ENCODE measurements at places on chromosomes 7 and 10.

- no peak for DNase-seq
Observed at GRCh38 chr10:126147866-126148587, 240.2 kb downstream of the ADAM12 start.

- DNase-seq, result no peak
Observed at GRCh38 chr7:124914298-124914697, 15.3 kb downstream of the POT1 start.

GRCh38 chr7:25148772-25149575, 23.9 kb upstream of the CYCS start:
- DNase-seq, result no peak

GRCh38 chr10:125144206-125144605, 16.2 kb downstream of the CTBP2 start:
- DNase-seq, result no peak

GRCh38 chr7:81159402-81159801, 240.6 kb upstream of the SEMA3C start:
- no peak for DNase-seq

DNA sequence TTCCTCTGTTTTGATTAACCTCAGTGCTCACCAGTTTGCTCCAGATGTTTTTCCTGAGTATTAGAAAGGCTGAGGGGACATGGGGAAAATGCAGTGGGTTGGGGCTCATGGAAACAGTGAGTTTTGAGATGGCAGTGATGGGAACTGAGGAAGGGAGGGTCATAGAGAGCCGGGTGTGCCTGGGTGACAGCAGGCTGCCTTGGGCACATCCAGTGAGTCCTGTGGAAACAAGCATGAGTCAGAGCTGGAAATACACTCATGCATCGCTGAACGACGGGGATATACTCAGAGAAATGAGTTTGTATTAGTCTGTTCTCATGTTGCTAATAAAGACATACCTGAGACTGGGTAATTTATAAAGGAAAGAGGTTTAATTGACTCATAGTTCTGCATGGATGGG, 202.2 kb downstream of the TMEM178B start:
- DNase-seq, result no peak

DNA sequence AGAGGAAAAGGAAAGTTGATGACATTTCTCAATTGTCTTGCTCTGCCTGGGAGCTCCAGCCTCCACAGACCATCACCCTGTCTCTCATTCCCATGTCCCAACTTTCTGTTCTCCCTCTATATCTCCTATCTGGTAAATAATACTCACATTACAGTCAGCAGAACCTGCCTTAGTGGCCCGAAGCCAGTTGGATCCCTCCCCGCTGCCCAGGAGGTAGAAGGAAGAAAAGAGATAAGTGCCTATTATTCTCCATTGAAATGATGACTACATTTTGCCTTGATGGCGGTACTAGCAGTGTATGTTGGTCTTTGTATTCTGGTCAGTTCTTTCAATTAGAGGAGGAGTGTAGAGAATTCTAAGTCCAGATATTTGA, 91.9 kb downstream of the CSTF2T start:
- no peak for DNase-seq

DNA sequence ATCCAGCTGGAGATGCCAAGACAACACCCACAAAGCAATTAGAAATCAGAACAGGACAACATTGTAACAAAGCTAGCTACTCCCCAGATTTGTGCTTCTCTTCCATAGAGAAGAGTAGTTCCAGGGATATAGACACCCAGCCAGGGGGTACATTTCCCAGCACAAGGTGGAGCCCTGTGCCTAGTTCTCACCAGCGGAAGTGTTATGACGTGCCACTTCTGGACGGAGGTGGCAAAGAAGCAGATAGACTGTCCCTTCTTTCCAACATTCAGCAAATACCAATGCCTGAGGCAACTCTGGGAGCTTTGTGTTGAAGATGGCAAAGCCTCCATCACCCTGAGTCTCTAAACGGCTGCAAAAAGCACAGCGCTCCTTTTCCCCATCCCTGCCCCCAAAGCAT, 23.4 kb upstream of the GSAP start:
- DNase-seq, result no peak

- no peak for DNase-seq
Observed at GRCh38 chr10:42645103-42645502, 6.7 kb upstream of the ZNF33B start.

DNA sequence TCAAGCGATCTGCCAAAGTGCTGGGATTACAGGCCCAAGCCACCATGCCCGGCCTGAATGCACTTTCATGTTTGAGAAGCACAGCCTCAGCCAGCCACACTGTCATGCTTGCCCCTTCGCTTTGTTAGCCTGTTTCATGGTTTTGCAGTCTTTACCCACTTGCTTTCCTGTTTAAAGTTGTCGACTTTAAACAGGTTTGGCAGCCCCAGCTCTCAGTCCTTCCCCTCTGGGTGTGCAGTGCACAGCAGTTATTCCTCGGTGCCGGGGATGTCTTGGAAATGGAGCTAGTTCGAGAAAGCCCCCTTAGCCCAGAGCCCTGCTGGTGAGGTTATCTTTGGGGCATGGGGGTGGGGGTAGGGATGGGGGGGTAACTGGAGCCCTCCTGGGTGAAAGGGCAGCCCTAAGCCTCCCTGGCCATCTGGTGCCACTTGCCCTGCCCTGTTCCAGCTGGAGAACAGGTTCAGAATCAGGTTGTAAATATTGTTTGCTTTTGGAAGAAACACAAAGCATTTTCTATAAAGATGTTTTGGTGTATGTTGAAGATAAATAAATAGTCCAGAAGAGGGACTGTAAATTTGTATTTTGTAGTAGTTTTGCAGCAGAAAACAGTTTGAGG, 14.8 kb downstream of the TSPAN14 start:
- no peak for DNase-seq

- DNase-seq, result no peak
Observed at GRCh38 chr10:62778125-62778524, 26.4 kb upstream of the ADO start.

DNA sequence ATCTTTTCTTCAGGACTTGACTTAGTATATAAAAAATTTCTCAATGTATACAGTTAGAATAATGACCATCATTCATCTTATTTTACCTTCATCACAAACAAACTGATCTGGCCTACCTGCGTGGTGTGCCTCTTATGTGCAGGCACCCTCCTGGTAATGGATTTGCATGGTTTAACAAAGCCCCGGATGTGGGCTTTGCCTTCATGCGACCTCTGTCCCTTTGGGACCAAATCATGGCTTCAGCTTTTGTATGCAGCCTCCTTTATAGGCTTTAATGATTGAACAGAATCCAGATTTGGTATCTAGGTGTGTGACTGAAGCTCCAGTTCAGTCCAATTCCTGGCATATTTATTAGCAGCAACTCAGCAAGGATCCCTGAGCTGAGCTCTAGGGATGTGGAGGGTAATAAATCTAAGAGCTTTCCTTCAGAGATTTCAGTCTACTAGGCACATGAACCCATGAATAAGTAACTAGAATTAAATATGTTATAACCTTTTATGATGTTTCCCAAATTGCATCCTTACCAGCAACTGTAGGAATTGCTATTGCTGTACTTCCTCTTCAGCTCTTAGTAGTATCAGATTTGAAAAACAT, 256.9 kb downstream of the ABCA13 start:
- DNase-seq, result no peak

DNA sequence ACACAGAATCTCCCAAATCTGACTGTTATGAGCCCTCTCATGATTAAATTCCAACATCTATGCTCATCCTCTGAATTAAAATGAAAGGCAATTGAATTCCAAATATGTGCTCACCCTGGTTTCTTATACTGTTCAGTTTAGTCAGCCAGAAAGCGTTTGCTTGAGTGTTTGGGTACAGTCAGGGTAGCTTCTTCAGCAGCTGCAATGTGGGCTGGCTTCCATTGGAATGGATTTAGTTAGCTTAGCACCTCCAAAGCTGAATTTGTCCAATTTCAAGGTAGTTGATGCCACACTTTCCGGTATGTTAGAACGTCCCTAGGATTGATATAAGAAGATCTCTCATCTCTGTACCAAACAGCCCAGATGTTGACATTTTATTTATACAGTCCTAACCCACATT, 9.3 kb downstream of the KLHL7 start:
- no peak for DNase-seq

GRCh38 chr7:77812290-77812685, 13.7 kb downstream of the PHTF2 start:
- DNase-seq, result no peak

DNA sequence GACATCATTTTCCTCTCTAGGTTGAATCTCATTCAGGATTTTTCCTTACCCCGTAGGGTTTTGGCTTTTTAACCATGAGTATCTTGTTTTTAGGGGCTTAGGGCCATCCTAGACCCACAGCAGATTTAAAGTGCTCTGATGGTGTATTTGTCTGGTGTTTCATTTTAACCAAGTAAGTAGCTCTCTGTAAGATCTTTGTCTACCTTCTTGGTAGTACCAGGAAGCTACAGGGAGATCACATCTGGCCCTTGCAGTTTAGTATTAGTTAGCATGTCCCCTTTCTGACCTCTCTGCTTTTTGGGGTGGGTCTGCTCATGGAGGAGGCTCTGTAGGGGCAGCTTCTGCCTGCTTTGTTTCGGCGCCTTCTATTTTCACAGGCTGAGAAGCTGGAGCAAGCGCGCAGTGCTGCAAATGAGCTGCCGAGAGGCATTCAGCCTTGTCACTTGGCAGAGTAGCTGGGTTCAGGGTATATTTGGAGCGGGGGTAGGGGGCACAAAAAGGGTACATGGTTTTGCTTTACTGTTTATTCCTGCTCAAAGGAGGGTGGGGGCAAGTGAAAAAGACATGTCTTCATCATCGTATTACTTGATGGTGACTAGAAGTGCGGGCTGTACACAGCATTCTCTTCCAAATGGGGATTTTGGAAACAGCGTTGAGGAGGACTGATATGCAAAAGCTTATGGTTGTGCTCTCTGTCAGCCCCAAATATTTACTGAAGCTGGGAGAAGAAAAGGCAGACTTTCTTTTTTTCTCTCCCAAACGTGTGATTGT, 146.3 kb downstream of the CELF2 start:
- DNase-seq, result no peak

DNA sequence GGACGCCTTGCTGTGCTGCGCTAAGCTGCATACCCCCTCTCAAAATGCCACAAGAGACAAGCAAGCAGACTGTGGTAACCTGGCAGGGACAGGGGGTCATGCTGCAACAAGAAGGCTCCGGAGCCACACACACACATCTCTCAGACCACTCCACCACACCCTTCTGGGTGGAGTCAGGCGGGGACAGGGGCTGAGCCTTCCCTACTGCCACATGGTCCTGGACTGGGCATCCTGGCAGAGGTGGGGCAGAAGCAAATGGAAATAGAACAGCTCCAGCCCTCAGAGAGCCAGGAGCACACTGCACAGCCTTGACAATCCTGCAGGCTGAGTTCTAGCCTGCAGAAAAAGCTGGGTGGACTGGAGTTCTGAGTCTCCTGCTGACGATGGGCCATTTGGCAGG, 28.4 kb upstream of the NPFFR1 start:
- no peak for DNase-seq

GRCh38 chr7:35987016-35987415, 166.0 kb upstream of the EEPD1 start:
- no peak for DNase-seq

DNA sequence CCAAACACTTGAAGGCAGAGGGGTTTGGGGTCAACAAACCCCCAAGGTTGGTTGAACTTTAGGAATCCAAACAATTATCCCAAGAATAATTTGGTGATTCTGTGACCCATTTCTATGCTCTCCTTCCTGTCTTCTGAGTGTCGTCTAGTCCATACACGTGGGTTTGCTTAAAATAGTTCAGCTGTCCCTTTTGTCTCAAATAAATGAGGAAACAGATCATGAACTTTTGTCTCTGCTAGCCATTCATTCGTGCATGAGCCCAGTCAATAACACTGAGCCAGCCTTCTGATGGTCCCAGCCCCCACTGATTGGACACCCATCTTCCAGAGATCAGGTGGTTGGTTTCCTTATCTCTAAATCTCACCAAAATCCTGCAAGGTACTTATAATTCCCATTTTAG, 255.4 kb downstream of the PRPF18 start:
- no peak for DNase-seq

DNA sequence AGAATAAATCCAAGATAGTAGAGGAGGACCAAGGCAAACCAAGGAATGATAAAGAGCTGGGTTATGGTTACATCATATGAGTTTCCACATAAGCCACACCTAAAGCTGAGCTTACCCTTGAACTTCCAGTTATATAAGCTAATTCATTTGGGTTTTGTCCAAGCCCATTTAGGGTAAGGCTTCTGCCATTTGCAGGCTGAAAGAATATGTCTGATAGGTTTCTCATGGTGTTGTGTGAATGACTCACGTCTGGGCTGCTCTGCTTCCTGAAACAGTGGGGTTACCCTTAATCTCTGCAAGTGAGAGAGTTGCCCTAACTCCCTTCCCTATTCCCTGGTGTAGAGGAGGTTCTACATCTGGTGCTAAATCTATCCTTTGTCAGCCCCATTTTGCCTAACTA, 60.8 kb downstream of the PTTG1IP2 start:
- no peak for DNase-seq

DNA sequence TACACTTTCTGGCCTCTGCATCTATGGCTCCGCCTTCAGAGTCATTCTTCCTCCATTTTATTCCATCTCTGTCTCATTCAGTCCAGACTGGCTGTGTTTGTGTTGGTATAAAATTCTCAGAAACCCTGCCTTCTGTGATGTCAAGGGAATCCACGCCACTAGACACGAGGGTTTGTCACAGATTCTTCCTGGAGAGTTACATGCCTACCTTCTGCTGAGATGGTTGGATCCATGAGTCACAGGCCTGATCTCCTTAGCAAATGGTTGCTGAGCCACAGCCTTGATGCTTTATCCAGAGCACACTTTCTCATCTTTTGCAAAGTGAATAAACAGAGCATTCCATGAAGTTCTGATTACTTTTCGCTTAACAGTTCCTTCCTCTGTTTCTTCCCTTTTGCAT, 35.9 kb upstream of the TSPAN33 start:
- DNase-seq, result no peak

DNA sequence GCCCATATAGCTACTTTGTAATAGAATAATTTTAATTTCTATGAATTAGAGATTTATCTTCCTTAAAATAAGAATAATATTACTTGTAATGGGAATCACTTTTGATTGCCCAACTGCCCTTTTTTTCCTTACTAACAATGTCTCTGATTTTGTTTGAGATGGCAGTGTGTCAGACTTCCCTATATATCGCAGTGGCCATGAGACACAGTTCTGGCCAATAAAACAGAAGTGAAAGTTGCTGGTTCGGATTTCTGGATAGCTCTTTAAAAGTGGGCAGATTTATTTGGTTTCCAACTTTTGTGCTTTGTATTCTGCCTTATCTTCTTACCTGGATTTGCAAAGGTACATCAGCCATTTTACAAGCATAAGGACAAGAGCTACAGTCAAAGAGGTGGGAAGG, 170.2 kb downstream of the PPP1R17 start:
- no peak for DNase-seq

- no peak for DNase-seq
Observed at GRCh38 chr10:112815269-112816032, 134.6 kb upstream of the TCF7L2 start.

DNA sequence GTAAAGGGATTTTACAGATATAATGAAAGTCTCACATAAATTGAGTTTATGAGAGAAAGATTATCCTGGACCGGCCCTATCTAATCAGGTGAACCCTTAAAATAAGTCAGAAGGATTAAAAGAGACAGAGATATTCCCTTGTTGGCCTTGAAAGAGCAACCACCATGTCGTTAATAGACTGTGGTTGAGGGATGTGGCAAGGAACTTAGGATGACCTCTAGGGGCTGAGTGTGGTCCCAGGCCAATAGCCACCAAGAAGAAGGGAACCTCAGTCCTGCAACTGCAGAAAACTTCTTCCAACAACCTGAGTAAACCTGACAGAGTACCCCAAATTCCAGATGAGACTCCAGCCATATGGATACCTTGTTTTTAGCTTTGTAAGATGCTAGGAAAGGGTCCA, 121.5 kb downstream of the POLR1F start:
- DNase-seq, result no peak

- no peak for DNase-seq
Observed at GRCh38 chr10:38605153-38605661, 511.1 kb downstream of the ZNF37A start.

Measured in T-helper 9 cell (primary cell).